Putamen (tissue), 1 donor: ENCODE measurements at places on chromosomes 3 and 15.

GRCh38 chr3:194556086-194557056 lies 69.6 kb upstream of the ATP13A3 start:
- no peak for DNase-seq

GRCh38 chr15:43514241-43515057 lies 3.0 kb upstream of the MAP1A start:
- DNase-seq: peak; percentile 90

GRCh38 chr3:13012221-13012691 lies 61.0 kb downstream of the IQSEC1 start:
- DNase-seq: no peak

GRCh38 chr15:65060641-65061397 lies 7.0 kb downstream of the RASL12 start:
- peak; percentile 71 for DNase-seq

- no peak for DNase-seq
Measured at GRCh38 chr15:74726774-74727164, 1.4 kb upstream of the CYP1A1 start.

- no peak for DNase-seq
Measured at GRCh38 chr15:78392430-78392829, 45.6 kb upstream of the IREB2 start.

- DNase-seq: peak; percentile 66
Measured at GRCh38 chr3:151282921-151283320, 4.6 kb upstream of the P2RY14 start.

DNA sequence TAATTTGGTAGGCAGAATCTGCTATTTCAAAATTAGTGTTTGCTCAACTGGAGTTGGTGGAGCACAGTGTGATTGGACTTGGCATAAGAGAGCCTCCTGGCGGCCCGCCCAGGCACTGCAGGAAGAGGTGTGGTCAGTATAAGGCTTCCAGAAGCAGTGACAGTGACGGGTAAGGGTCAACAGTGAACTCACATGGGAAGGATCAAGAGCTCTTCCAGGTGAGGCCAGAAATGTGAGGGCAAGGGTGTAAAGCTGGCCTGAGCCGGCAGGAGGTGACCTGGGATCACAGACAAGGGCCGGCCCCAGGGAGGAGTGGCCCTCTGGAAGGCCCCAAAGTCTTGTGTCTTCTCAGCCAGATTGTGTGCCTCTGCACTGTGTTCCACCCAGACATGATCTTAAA lies 93.2 kb upstream of the RNF7 start:
- no peak for DNase-seq

GRCh38 chr3:188605905-188606304 lies 451.9 kb downstream of the LPP start:
- no peak for DNase-seq

DNA sequence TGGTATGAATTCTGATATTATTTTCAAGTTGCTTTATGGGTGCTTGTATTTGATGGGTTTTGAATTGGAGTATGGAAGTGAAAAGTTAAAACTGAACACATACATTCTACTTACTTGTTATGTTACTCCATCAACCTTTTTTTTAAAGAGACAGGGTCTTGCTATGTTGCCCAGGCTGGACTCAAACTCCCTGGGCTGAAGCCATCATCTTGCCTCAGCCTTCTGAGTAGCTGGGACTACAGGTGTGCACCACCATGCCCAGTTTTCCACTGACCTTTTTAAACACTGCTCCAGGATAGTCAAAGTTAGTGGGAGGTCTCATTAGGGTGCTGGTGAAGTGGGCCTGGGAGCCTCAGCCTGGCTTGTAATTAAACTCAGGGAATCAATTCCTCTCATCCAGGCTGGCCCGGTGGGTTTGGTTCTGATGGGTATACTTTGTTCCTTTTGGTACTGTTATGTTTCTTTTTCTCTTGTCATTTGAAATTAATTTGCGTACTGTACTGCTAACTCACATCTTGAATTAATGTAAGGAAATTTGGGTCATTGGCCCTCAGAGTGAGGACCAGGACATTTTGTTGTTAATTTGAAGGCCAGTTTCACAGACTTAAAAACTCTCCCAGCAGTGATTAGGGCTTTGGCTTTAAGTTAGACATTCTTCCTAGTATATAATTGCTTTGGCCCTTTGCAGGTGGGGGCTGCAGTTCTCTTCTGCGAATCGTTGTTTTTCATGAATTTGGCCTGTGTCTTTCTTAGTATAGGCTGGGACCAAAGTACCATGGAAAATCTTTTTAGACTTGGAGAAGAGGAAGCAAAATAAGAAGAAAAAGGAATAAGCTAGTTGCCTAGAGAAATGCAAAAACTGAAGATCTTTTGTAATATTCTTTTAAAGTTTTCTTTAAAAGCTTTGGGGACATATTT lies 66.9 kb downstream of the FNDC3B start:
- DNase-seq: no peak

DNA sequence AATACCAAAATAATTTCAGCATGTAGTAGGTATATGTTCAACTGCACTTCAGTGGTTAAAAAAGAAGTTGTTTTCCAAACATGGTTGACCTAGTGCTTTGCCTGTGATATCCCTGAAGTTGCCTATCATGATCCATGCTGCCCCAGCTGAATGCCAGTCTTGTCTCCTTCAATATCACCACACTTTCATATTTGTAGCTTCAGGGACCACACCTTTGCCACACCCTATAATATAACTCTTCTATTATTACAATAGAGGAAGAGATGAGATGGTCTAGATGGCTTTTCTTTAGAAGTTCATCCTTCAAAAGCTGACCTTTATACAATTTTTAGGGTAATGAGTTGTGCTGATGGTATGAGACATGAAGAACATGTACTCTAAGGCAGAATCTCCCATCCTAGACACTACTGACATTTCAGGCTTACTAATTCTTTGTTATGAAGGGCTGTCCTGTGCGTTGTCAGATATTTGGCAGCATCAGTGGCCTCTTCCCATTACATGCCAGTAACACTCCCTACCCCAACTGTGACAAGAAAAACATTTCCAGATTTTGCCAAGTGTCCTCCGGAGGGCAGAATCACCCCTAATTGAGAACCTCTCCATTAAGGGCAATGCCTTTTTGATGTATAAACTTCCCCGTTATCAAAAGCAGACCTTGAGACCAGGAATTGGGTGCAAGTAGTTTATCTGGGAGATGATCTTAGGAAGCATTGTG lies 76.2 kb upstream of the PLCL2 start:
- DNase-seq: no peak

DNA sequence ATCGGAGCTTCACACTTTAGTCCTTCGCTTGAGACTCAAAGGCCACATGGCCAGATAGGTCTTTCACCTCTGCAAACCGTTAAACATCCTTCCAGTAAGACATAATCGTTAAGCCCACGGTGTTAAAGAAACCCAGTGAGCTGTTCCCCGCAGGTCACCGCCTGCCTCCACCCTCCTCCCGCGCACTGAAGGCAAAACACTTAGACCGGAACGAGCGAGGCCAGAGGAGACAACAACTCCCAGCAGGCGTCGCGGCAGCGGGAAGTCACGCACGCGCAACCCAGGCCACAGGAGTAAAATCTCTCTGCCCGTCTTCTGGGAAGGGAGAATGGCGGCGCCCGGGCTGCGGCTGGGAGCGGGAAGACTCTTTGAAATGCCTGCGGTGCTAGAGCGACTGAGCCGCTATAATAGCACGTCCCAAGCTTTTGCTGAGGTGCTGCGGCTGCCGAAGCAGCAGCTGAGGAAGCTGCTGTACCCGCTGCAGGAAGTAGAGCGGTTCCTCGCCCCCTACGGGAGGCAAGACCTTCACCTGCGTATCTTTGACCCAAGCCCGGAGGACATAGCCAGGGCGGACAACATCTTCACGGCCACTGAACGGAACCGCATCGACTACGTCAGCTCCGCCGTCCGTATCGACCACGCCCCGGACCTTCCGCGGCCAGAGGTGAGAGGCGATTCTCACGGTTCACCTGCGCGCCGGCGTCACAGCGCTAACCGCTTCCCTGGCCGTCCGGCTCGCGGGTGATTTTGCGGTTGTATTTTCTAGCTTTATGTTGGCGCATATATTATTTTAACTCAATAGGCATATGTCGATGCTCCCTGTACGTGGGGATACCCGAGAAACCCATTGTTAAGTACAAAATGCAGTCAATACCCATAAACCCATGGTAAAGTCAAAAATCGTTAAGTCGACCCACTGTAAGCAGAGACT lies at the start of gene GTPBP8:
Gene GTPBP8, plus strand, starts transcription at position 313 of the 931 bp plus-strand sequence. Its CDS starts 16 bp downstream, at position 329.
- peak; percentile 90 for DNase-seq

GRCh38 chr3:143668924-143669790 lies 179.1 kb downstream of the SLC9A9 start:
- no peak for DNase-seq

DNA sequence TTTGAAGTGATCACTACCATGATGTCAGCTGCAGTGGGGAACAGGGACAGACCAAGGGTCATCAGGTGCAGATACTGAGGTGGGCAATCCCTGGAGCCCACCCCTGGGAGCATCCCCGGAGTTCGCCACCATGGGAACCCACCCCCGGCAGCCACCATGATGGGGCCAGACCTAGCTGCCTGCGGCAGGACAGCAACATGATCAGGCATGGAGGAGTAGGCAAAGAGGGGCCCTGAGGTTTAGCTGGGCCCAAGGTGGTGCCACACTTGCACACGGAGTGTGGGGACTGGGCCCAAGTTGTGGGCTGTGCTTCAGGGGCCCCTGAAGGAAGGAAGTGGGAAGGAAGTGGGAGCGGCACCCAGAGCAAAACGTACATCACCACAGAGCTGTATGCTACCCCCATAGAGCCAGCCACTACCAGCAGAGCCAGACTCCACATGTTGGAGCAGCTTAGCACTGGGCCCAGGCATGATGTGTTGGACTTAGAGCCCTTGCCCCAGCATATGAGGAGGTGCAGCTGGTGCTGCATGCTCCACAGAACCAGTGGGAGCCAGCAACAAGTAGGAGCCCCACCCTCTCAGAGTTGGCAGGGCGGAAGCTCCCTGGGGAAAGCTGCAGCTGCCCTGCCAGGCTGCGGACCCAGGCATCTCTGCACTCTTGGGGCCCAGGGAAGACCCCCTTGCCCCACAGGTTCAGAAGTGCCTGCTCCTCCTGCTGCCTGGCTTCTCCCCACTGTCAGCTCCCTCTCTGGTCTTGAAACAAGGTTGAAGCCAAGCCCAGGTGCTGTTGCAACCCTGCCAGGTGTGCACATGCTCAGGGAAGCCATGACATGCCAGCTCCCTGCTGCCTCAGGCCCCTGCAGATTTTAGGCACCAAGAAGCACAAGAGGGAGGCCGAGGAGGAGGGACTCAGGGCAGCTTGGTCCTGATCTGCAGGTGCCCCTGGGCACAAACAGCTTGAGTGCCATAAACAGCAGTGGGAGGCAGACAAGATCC lies 515.3 kb downstream of the ZBBX start:
- no peak for DNase-seq

DNA sequence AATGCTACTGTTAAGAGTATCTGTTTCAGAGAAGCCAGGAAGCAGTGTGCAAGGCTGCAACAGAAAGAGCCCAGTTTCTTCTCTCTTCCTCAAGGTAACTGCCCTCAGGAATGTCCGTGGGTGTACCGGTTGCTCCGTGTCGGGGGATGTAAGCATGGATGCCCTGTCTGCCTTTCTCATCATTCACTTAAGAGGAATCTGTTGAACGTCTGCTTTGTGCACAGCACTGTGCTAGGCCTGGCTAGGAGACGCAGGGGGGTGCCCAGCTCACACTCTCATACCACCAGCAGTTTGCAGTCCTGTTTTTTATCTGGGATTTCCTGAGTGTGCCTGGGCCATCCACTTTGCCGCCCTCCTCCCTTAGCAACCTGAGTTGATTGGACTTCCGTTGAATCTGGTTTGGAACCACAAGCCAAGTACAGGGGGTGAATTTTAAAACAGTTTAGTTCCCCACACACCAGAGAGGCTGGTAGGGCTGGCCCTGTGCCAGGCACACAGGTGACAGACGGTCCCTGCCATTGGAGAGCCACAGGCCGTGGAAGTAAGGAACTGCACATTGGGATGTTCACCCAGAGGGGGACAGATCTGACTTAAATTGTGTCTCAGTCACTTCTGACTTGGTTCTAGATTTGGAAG lies 11.2 kb downstream of the BOC start:
- no peak for DNase-seq

DNA sequence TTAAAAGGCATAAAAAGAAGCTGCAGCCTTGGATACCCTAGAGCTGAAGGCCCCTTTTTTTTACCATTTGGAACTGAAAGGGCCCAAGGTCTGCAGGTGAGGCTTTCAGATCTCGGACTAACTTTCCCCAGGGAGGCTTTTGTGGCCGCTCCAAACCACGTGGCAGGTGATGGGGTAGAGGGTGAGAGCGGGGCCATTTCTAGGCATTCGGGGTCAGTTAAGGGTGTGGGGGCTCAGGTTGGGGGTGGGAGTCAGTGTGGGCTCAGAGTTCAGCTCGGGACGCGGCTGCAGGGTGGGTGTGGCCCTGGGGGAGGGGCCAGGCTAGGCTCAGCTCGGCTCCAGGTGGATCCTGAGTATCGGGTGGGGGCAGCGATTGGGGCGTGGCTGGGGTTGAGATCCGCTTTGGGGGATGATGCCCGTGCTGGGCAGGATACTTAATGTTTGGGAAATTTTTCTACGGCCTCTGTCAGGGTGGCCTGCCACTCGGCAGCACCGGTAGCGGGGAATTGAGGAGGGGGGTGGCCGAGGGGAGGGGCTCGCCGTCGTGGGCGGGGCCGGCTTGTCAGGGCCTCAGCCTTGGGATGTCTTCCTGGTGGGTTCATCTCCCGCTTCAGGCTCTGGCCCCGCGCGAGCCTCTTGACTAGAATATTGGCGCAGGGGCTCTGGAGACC lies 2.5 kb downstream of the KLF13 start:
- DNase-seq: no peak

DNA sequence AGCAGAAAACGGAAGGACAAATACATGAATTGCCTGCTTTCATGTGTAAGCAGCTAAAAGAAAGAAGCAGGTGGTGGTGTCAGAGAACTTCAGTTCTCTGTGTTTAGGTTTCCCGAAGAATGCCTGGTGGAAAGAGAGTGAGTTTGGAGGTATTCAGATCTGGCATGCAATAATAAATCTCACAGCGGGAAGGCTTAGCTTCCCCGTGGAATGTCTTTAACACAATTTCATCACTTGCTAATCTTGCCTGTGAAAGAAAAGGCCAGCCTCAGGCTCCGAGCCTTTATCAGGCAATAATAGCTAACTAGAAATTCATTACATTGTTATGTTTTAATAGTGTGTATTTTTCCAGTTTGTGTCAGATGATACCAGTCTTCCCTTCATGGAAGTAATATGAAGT lies 220.3 kb downstream of the PDZRN3 start:
- DNase-seq: no peak

DNA sequence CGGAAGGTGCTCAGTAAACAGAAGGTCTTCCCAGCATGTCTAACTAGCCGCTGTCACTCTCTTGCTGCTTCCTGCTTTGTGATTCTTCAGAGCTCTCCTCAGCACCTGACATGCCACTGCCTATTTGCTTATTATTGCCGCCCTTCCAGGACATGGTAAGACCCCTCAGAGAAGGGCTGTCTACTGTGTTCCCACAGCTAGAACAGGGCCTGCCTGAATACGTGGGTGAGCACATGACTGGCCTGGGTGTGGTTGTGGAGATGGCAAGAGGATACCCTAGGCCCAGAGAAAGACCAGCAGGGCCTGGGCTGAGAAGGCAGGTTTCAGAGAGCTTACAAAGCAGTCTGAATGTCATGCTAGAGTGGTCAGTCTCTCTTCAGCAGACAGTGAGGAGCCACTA lies 2.4 kb upstream of the EPHB1 start:
- no peak for DNase-seq
